ENCODE measurements at places on chromosomes 7 and 10.

DNA sequence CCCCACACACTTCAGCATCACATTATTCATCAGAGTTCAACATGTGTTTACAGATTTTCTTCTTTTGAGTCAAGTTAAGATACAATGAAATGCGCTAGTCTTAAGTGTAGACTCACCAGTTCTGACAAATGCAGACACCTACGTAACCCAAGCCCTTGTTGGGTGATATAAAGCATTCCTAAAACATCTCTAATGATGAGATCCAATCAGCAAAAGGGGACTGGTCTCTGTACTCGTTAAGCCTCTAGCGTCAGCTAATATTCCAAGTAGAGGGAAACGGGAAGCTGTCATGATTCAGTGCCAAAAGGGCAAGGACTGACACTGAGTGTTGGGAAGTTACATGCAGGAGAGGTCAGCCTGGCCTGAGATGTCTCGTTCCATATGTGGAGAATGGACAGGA, 38.7 kb upstream of the TRIL start:
- DNase-seq: no peak

DNA sequence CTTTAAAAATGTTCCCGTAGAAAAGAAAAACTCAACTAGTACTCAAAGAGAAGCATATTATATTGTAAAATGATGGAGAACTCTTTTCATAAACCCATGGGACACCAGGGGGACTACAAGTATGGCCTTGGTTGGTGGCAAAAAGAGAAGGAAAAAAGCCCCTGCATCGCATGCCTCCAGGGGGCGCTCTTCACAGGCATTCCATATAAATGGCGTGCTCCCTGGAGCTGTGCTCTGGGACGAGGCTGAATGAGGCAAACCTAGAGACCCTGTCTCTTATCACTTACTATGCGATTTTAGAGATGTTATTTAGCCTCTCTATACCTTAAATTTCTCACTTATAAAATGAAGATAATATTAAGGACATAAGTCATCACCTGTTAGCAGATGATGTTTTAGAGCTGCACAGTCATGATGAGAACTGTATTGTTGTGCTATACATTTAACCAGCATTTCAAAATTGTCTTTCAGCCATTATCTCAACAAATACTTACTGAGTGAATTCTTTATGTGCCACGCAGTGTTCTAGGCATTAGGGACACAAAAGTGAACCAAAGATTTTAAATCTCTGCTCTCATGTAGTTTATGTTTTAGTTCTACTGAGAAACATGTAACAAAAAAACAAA, 105.8 kb downstream of the ARHGAP21 start:
- DNase-seq: no peak

- DNase-seq: no peak
These were observed 80.0 kb downstream of the DAGLB start for GRCh38 chr7:6367701-6368211.

GRCh38 chr10:31930023-31930751, 1.6 kb upstream of the ARHGAP12 start:
- DNase-seq: no peak

DNA sequence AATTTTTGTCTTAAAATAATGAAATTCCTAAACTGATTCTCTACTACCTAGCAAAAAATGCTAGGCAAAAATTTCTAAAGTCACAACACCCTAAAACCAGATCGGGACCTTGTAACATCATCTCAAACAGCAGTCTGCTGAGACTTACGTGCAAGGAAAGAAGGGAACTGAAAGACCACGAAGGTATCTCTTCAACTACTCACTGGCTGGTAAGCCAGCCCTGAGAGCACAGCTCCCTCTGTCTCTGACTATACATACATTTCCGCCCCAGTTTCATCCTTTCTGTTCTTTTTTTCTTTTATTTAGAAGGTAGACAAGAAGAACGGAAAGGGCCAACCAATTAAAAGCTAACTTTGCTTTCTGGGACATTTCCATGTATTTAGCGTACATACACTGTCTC, 15.6 kb downstream of the SORCS1 start:
- no peak for DNase-seq

DNA sequence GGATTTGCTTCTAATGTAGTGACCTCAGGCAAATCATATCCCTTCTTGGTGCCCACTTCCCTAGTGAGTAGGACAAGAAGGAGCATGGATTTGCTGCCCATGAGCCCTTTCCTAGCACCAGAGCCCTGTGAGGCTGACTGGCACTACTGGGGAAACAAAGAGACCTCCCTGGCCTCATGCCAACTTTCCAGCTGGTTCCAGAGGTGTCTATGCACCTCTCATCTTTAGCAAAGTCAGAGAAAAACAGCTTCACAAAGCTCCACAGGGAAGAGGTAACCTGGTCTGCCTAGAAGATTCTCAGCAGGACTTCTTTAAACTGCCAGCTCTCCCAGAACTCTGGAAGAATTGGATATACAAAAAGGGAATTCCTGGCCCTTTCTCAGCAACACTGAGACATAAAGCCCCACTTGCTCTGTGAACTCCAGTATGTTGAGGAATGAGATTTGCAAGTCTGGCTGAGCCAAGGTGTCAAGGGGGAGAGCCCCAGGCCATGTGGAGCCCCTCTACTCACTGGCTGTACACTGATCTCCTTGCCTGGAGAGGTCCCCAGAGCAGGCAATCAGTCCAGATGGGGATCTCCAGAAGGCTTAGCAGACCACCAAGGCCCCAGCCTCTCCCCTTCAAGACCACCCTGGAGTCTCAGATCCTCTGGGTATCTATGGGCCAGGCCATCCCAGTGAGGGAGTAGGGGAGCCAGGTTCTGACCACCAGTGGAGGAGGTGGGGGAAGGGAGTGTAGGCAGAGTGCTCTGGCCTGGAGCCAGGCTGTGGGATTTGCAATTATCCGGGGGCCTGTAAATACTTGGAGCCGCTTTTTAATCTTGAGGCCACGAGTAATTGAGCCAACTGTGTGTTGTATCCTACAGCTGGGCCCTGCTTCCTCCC, 24.4 kb upstream of the RBM20 start:
- no peak for DNase-seq

DNA sequence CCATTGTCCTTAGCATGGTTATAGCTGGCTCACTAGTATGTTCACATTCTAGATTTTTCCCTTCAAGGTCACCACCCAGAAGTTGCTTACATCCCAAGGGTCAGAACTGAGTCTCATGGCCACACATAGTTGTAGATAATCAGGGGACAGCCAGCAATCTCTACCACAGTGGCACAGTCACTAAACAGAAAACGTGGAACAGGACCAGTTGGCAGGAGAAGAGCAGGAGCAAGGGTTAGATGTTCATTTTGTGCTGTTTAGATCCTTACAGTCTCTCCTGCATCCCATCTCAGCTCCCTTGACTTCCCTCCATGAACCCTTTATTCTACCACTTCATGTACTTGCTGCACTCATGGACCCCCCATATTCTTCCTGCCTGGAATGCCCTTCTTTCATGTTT, 73.9 kb downstream of the LRMDA start:
- no peak for DNase-seq

DNA sequence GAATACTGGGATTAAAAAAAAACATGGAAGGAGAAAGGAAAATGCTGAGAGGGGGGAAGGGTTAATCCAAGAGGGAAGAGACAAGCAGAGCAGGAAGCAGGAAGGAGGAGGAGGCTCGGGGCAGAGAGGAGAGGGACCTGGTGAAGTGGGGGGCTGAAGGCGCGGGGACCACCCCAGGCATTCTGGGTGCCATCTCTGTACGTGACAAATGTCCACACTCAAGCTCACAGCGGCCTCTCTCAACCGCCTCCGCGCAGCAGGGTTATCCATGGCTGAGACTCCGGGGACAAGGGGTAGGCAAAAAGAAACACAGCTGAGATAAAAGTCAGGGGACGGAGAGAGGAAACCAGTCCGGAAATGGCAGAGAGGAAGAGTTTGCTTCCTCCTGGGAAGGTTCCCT, 33.9 kb downstream of the EN2 start:
- DNase-seq: no peak

DNA sequence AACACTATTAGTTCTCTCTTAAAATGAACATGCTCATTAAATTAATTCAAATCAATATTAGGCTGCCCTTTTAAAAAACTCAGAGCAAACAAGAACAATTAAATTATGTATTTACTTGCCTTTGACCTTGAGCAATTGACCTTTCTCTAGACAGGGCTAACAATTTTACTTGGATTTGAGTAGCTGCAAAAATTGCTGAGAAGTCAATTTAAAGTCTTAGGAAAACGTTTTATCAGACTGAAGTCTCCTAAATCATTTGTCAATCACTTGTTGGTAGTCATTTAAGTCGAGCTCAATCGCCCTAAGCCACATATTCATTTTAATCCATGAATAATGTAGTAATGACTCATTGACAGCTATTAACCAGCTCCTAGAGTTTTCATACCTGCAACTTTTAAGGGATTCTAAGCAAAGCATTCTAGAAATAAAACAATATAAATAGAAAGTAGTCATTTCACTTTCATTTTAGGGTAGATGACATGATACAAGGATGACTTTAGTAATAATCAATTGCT, 84.9 kb upstream of the SEC61G start:
- DNase-seq: no peak

DNA sequence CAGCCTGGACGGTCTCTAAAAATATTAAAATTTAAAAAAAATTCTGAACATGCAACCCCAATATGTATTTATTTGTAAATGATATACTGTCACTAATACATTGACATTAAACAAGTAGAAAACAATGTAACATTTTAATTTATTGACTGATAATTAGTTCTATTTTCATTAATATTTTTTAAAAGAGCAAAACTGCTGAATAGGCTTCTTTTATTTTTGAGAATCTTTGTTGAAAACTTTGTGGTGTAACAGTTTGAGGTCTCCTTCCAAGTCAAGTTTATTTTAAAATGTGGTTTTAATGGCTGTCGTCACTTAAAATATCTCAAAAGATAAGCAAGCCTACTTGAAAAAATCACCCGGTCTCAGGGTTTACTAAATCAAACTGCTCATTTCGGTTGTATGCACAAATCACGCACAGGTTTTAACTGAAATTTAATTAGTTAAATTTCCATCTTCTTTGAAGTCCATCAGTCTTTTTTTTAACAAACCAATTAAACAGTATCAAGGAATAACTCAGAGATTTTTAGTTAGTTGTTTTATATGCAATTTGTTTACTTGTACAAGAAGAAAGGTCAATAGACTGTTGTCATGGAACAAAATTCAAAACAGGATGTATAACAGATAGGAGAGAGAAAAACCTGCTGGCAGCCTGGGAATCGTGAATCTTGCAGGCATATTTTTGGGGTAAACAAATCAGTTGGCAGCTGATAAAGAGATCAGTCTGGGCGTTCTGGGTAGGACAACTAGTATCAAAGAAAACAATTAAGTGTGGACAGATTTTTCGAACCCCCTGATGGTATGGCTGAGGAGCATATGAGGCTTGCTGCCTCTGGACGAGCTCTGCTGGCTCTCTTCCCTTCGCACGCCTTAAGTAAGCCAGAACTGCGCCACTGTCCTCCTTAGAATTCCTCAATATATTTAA, 9.7 kb upstream of the EDRF1 start:
- DNase-seq: no peak

- DNase-seq: no peak
These were observed 633.4 kb downstream of the PARD3 start for GRCh38 chr10:34181553-34182300.

GRCh38 chr10:60107308-60107976, 201.1 kb upstream of the CCDC6 start:
- no peak for DNase-seq

DNA sequence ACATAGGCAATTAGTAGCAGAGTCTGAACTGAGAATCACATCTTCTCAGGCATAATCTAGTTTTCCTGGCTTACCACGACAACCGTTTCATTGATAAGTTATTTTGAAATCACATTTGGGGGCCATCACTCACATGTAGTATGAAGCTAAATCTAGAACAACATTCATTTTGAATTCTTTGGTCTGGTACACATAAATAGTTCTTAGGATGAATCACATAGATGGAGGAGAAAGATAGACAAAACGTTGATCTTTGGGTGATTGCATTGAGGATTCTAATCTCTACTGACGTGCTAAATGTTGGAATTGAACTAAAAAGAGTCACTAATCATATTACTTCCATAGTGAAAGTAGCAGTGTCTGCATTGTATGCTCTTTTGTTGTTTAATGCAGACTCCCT, 1022.6 kb downstream of the LRMDA start:
- no peak for DNase-seq

- DNase-seq: no peak
These were observed 141.5 kb downstream of the LRRN3 start for GRCh38 chr7:111232249-111233084.

- DNase-seq: no peak
These were observed 3.8 kb upstream of the GTF2I start for GRCh38 chr7:74653686-74654181.

GRCh38 chr7:115940460-115941060, 90.0 kb downstream of the TFEC start:
- no peak for DNase-seq

GRCh38 chr10:123878666-123879303, 12.8 kb downstream of the CPXM2 start:
- DNase-seq: no peak

DNA sequence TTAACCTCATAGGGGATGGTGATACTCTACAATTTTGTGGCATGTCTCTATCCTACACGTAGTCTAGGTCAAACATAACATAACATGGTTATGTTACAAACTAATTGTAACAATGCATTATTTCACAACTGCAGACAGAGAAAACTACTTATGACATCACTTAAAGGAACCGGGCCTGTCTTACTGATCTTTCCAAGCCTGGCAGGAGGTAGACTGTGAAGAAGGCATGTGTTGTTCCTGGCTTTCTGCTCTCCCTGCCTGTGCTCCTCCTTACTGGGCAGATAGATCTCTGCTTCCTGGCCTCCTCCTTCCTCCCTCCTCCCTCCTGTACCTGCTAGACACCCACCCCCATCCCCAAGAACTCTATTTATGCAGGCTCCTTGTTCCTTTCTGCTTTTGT, 5.4 kb downstream of the CACNB2 start:
- no peak for DNase-seq

GRCh38 chr10:110504111-110504735, 6.5 kb downstream of the DUSP5 start:
- DNase-seq: no peak

DNA sequence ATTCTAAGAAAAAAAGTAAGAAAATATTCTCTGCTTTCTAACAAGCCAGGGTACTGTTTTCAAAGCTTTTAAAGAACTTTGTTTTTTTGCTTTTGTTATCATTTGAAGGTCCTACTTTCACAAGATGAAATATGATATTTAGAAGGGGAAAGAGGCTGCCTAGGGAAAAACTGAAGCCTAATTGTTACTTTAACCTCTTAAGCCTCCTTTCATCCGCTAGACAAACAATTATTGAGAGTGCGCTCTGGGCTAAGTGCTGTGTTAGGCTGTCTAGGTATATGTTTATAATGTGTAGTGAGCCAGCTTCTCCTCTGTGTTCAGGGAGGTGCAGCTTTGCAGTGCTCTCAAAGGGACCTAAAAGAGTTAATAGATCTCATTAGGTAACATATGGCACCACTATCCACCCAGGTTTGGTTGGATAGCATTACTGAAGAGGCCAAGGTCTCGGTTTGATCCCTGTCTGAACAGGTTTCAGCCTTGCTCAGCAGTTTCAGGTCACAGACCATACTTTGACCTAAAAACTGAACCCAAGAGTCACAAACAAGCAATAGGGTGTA, 17.9 kb downstream of the PDK4 start:
- peak; percentile 90 for DNase-seq

- no peak for DNase-seq
These were observed 1231.1 kb upstream of the CELF2 start for GRCh38 chr10:9786576-9786975.

- no peak for DNase-seq
These were observed 31.2 kb downstream of the C10orf71 start for GRCh38 chr10:49330127-49330665.

- DNase-seq: peak; percentile 41
These were observed 339.9 kb upstream of the PODXL start for GRCh38 chr7:131896165-131896863.

GRCh38 chr7:41002741-41003610, 699.9 kb downstream of the INHBA start:
- DNase-seq: no peak

- DNase-seq: no peak
These were observed 156.1 kb downstream of the SEMA3E start for GRCh38 chr7:83492802-83493201.
